Urinary bladder (tissue), 4 donors: ENCODE measurements at places on chromosomes 7 and 10. TPM values are rescaled to one million over a fixed set of nuclear protein-coding genes. Genes with fewer than 3 reads are reported as not detected.
A peak's percentile ranks its signal among the peaks of the same experiment; 100 is the strongest.

The TMEM273 gene
- polyA plus RNA-seq: 27.3 TPM

The GJC3 gene
- polyA plus RNA-seq: 0.14 TPM

The CPXM2 gene
- polyA plus RNA-seq: 48.1 TPM

DNA sequence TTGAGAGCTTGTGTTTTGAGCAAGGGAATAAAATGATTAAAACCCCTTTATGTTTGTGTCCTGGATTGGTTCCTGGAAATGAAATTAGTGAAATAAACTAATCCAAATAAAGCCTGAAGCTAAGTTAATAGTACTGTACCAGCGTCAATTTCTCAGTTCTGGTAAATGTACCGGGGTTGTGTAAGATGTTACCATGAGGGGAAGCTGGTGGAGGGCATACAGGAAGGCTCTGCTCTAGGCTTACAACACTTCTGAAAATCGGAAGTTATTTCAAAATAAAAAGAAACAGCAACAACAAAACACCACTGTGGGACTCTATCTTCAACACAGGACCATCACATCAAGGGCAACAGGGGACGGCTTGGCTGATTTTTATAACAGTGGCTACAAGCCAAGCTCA, 257.0 kb downstream of the CREB5 start:
- no peak for DNase-seq

The NEUROD6 gene
- polyA plus RNA-seq: not detected

DNA sequence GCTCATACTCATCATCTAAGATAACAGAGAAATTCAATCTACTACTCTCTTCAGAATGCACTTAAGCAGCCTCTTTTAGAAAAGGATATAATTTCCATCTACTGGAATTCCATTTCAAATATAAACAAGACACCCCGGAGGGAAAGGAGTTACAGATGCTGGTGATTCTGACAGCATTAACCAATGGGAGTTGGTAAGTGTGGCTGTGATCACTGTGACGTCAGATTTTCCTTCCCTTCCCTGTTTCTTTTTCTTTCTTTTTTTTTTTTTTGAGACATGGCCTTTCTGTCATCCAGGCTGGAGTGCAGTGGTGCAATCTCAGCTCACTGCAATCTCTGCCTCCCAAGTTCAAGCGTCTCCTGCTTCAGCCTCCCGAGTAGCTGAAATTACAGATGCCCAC, 106.6 kb downstream of the ACTR3B start:
- no peak for DNase-seq

- DNase-seq: no peak
These were observed 1.2 kb downstream of the DENND10 start for GRCh38 chr10:119105155-119105554.

DNA sequence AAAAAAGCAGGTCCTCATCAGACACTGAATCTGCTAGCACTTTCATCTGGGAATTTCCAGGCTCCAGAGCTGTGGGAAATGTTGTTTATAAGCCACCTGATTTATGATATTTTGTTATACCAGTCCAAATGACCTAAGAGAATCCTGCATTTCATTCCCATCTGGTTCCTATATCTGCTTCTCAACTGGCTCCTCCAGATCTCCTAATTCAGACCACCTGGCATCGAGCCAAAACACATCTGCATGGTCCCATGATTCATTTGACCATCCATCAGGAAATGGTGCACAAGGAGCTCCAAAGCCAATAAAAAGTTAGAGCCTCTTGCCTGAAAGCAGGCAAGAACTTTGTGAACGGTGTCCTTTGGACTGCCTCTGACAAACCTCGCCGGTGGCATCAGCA, 108.9 kb downstream of the IPMK start:
- DNase-seq: no peak

GRCh38 chr10:130017631-130018022, 53.6 kb upstream of the EBF3 start:
- no peak for DNase-seq

The CCDC172 gene
- not detected for polyA plus RNA-seq

DNA sequence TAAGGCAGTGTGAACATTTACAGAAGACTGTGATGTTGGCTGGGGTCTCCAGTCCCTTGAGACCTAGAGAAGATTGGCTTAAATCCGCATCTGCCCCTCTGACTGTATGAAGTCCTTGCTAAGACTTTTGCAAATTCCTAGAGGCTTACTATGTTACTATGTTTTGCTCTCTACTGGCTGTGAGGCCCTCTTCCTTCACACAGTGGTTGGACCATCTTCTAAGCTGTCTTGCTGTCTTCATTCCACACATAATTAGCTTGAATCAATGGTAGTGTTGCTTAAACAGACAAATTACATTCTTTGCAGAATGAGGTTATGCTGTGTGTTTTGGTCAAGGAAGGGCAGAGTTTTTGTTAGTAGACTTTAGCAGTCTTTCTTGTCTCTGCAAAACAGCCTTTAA, 658.0 kb downstream of the TYW1 start:
- DNase-seq: no peak

The HHEX gene
- 15.3 TPM for polyA plus RNA-seq

- DNase-seq: no peak
These were observed 63.4 kb upstream of the DNAJB6 start for GRCh38 chr7:157273208-157274093.

- no peak for DNase-seq
These were observed 1.3 kb downstream of the ANXA11 start for GRCh38 chr10:80203835-80204676.

The ANKRD16 gene
- 9.3 TPM for polyA plus RNA-seq

DNA sequence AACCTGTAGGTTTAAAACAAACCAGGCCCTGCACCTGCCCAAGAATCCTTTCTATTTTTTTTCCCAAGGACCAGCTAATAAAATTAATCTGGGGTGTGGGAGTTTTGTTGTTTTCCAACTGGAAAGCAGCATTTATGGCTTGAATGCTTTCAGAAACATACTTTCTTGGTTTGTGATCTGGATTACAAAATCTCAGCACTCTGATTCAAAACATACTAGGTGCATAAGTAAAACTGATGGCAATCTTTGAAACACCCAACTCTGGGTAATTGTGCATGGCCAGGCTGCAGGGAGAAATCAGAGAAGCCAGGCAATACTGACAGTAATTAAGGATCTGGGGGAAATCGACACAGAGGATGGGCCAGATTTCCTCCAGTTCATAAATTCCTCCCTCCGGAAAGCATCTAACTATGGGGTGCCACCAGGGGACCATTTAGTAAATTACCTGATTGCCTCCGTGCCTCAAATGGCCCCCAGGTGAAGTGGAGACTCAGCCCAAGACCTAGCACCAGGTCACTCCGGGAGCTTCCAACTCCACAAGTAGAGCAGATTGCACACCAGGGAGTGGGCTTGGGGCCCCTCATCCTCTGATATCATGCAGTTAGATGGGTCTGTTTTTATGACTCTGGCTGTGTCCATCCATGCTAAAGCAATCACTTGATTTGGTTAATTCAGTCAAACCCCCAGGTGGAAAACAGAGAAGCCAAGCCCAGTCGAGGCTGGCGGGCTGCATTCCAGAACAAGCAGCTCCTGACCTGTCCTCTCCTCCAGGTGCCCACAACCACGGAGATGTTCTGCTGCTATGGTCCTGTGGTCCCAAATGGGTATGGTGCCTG, 15.2 kb upstream of the C10orf53 start:
- DNase-seq: no peak

DNA sequence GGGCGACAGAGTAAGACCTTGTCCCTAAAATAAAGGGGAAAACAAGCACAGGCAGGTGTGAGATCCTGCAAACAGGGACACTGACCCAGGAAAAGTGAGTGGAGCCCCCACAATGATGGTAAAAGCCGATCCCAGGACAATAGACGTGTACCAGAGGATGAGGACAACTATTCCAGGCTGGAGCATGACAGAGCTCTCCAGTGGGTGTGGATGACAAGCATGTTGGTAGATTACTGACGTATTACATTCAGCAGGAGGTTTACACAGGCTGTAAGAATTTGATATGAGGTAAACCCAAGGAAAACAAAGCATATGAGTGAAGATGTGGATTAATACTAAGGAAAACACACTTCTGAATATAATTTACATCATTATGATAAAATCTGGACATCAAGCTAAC, 27.8 kb upstream of the SMURF1 start:
- DNase-seq: no peak

DNA sequence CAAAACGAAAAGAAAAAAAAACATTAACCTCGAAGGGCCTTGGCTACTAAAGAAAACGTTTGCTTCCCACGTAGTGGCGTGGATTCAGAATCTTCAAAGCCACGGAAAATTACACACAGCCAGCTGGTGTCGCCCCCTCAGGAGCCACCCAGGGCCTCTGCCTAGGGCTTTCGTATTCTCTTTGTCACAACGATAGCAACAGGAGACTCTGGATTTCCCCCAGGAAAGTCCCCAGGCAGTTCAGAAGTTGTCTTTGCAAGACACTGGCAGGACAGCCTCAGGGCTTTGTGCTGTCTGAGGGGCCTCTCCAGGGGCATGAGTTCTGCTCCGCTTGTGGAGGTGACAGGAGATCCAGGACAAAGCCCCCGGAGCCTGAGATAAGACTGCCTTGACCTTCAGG, 150.2 kb upstream of the INSYN2A start:
- no peak for DNase-seq

GRCh38 chr10:110865186-110865808, 6.4 kb upstream of the PDCD4 start:
- peak; percentile 62 for DNase-seq

DNA sequence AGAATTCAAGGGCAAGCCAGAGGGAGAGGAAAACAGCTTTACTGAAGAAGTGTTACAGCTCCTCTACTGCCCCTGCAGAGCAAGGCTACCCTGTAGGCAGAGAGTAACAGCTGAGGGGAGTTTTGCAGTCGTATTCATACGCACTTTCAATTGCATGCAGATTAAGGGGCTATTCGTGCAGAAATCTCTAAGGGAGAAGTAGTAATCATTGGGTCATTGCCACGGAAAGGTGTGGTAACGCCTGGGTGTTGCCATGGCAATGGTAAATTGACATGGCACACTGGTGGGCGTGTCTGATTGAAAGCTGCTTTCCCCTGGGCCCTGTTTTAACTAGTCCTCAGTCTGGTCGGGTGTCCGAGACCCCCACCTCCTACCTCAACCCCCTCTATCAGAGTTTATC, 227.2 kb downstream of the NSUN6 start:
- no peak for DNase-seq

The SEPTIN7 gene
- polyA plus RNA-seq: 259 TPM

DNA sequence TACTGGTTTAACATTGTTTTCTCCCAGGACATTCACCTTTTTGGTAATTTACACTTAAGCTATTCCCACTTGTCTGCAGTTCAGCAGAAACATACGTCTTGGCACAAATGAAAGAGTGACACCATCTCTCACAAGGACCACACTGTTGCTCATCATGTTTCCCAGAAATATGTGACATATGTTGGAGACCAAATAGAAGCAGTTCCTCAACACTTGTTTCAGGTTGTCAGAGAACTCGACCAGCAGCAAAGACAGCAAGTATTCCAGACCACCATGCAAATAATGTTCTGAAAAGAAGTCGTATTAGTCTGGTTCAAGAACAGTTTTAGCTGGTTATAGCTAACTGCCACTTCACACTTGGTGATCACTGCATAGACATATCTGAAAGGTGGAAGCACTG, 81.3 kb upstream of the KLF6 start:
- no peak for DNase-seq

GRCh38 chr7:105831824-105832535, 44.4 kb downstream of the ATXN7L1 start:
- no peak for DNase-seq

- DNase-seq: no peak
These were observed 150.5 kb downstream of the PTPN20 start for GRCh38 chr10:47061776-47062175.

The ICA1 gene
- 8.3 TPM for polyA plus RNA-seq

GRCh38 chr7:18429547-18429946, 66.0 kb upstream of the HDAC9 start:
- no peak for DNase-seq

DNA sequence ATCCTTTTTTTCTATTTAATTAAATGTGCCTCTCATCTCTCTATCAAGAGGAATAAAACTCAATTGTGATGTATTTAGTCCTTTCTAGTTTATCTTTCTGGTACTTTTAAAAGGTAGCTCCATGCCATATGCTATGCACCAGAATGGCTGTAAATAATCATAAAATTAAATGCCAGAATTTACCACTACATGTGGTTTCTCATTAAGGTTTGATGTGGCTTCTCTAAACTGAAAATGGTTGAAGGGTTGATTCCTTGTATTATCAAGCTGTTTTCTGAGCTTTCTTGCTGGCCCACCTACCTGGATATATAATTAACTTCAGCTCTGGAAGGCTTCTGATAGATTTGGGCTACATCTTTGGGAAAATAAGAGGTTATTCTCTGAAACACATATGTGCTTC, 171.9 kb upstream of the RHOBTB1 start:
- no peak for DNase-seq

The ERCC6 gene
- 5.9 TPM for polyA plus RNA-seq

The SHH gene
- 8.6 TPM for polyA plus RNA-seq

DNA sequence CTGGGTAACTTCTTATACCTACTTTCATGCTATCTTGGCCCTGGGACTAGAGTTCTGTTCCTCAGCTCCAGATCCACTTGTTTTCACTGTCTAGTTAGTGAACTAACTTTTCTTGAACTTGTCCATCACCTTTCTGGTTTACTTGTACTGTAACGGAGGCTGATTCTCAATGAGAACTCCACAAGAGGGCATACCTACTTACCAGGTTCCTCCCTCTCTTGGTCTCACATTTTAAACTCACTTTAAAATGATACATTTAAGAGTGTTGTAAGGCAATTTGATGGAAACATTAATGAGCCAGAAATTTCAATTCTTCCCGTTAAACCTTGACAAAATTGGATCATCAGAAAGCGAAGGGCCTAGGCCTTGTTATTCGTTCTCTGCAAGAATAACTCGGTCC, 111.6 kb downstream of the MAGI2 start:
- no peak for DNase-seq

GRCh38 chr7:105826143-105826542, 50.3 kb downstream of the ATXN7L1 start:
- DNase-seq: no peak

The TSPAN15 gene
- polyA plus RNA-seq: 88.1 TPM

GRCh38 chr7:98617051-98617959, at the start of gene NPTX2:
Gene NPTX2 (plus strand): TSS chr7:98617285. CDS start chr7:98617462, 177 bp downstream.
- no peak for DNase-seq

- no peak for DNase-seq
These were observed 61.9 kb downstream of the RGS10 start for GRCh38 chr10:119480667-119481066.

DNA sequence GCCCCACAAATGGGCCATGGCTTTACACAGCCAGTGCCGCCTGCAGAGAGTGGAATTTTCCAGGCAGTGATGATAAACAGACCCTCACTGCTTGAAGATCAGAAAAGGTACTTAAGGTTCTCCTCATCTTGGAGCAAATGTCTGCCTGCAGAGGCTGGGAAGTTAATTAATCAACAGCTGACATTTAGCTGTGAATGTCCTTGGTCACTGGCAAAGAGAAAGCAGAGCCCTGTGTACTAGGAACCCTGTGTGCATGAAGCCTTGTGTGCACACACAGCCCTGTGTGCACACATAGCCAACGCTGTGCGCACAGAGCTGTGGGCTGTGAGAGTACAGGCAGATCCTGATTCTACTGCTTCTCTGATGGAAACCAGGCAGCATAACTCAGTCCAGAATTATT, 291.6 kb upstream of the MKI67 start:
- DNase-seq: no peak

The C10orf62 gene
- polyA plus RNA-seq: not detected

- no peak for DNase-seq
These were observed 87.2 kb downstream of the WIPF3 start for GRCh38 chr7:29893351-29893965.
